ENCODE measurements at places on chromosomes 16 and 17.

DNA sequence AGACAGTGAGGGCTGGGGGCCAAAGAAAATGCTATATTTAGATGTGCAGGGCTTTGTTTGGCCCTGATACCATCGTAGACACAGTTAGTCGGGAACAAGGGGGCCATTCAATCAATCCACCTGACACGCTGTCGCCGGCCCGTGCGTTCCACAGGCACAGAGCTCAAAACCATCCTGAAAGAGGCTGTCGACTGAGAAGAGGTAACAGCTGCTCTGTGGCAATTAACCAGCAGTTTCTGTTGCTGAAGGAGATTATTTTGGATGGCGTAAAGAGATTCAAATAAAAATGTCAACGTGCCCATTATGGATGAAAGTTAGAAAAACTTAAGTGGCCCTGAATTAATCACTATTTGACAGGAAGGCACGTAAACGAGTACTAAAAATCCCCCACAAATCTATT is 276.2 kb upstream of the IRX5 start:
- no peak for DNase-seq

- DNase-seq, result no peak
Observed at GRCh38 chr17:6494239-6494941, 50.1 kb downstream of the PIMREG start.

- DNase-seq, result no peak
Observed at GRCh38 chr17:3813171-3813570, 12.2 kb upstream of the ITGAE start.

- no peak for DNase-seq
Observed at GRCh38 chr16:4317532-4318450, 1.9 kb downstream of the GLIS2 start.

- no peak for DNase-seq
Observed at GRCh38 chr17:77616254-77616731, 342.2 kb upstream of the TNRC6C start.

GRCh38 chr17:44007346-44008204 is 3.2 kb downstream of the NAGS start:
- DNase-seq, result peak; percentile 59

Measured in Right ventricle myocardium superior (tissue), 1 donor.